Mesenchymal stem cell (in vitro differentiated cells and primary cell): ENCODE measurements at places on chromosomes 12 and 14.

DNA sequence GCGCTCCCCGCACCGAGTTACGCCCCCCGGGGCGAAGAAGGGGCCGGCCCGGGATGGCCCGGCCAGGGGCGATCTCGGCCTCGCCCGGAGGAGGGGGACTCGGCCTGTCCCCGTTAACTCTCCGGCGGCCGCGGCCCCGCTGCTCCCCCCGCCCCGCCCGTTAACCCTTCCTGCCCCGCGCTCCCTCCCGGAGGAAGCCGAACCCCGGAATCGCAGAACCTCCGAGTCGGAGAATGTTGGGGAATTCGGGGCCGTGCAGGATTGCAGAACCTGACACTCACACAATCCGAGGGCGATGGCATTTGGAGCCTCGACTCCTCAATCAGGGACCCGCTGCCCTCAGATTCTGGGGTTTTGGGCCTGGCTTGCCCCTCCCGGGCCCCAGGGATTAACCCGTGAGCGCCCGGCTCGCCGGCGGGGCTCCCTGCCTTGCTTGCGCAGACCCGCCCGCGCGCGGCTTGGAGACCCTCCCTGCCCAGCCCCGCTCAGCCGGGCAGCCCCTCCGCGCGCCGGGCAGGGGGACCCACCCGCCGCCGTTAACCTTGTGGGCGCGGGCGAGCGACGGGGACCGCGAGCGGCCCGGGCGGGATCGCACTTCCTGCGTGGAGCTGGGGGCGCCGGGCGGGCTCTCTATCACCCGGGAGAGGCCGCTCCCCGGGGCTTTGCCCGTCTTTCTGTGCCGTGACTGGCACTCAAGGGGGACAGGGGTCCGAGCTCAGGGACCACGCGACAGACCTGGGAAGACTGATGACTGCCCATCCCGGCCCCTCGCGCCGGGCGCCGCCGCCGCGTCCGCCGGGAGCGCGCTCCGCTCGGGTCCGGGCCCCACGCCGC lies 18.8 kb downstream of the BEGAIN start:
- DNase-seq = no peak

DNA sequence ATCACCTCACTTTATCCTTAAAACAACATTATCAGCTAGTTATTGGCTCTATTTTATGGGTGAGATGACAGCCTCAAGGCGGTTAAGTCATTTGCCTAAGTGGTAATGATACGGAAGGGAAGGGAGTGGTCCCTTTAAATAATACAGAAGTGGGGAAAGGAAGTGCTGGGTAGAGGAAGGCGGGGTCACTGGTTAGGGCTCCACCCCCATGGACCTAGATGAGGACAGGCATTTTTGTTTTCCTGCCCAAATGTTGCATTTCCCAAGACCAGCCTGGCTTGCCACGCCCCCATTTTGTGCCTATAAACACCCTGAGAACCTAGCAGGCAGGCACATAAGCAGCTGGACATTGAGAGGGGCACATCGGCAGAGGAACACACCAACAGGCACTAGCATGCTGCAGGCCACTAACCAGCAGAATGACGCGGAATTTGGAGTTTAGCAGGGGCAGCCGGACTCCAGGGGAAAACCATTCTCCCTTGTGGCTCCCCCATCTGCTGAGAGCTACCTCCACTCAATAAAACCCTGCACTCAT lies 100.9 kb downstream of the EPS8 start:
- DNase-seq = no peak

DNA sequence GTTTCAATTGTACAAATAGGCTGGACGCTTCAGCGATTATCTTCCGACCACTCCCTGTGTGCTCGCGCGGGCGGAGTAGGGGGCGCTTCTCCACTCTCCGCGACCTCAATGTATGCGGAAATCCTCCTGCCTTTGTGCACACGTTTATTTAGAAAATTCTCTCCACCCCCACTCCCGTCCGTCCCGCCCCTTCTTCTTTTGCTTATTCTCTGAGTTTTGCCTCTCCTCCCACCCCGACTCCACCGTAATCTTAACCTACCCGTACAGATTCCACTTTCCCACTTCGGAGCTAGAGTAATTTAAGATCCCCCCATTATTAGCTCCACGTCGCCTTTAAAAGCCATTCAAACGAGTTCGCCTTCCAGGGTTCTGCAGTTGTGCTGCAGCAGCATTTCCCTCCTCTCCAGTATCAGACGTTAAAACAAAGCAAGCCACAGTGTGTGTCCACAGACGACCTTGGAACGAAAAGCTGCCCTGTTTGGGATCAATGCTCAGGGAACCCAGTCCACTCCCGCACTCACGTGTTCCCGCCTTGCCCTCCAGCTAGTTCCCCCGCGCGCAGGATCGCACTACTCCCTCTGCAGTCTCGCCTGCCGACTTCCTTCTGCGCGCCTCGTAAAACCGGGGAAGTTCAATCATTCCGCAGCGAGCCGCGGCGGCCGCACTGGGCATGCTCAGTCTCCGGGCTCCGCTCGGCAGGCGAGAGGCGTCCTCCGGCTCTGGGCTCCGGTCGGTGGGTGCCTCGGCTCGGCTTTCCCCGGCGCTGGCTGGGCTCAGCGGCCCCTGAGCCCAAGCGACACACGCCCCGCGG lies at the start of gene ANO6:
ANO6 (plus strand) TSS at position 677 of the 811 bp plus-strand sequence. CDS start 227 bp downstream, outside the sequence.
- DNase-seq = peak; percentile 94

- peak; percentile 34 for DNase-seq
Measured at GRCh38 chr12:92619730-92620684, 82.8 kb upstream of the PLEKHG7 start.

- DNase-seq = peak; percentile 17
Measured at GRCh38 chr14:66403183-66403582, 83.0 kb upstream of the CCDC196 start.

- DNase-seq = no peak
Measured at GRCh38 chr12:110165540-110166159, 41.5 kb downstream of the IFT81 start.

GRCh38 chr12:54138219-54138618 lies 50.6 kb downstream of the SMUG1 start:
- no peak for DNase-seq

DNA sequence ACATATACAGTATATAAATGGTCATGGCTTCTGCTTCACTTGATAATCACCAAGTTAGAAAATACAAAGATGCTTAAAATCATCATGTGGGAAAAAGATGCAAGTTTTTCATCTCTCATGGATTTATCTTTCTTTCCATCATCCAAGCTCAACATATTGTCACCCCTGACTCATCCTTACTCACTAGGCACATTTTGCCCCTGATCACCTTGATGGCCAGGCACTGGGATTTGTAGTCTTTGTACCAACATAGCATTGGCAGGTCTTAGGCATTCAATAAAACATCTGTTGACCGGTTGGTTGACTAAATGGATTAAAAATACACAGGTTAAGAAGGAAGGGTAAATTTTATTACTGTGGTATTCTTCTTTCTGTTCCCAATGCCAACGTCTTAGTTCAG lies 28.1 kb downstream of the KLHDC2 start:
- no peak for DNase-seq

DNA sequence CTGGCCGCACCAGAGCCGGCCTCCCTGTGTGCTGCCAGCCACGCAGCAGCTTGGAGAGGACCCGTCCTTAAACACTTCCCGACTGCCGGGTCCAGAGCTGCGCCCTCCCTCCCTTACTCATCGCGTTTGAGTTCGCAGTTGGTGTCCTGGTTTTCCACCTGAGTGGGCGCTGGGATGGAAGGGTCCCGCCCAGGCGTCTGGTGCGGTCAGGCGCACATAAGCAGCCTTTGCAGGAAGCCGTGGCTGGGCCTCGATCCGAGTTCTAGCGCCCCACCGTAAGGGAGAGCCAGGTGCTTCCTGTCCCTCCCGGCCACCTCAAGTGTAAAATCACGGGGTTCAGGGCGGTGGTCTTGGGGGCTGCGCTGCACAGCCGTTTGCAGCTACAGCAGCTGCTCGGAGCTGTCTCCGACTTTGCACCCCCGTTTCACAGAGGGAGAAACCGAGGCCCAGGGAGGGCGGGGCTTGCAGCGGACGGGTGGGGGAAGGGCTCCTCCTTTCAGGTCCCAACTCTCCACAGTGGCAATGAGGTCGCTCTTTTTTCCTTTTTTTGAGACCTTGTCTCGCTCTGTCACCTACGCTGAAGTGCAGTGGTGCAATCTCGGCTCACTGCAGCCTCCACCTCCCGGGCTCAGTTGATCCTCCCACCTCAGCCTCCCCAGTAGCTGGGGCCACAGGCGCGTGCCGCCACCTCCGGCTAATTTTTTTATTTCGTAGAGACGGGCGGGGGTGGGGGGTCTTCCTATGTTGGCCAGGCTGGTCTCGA lies 51.3 kb downstream of the LRCOL1 start:
- no peak for DNase-seq

- no peak for DNase-seq
Measured at GRCh38 chr14:104486222-104486923, 93.2 kb upstream of the C14orf180 start.

DNA sequence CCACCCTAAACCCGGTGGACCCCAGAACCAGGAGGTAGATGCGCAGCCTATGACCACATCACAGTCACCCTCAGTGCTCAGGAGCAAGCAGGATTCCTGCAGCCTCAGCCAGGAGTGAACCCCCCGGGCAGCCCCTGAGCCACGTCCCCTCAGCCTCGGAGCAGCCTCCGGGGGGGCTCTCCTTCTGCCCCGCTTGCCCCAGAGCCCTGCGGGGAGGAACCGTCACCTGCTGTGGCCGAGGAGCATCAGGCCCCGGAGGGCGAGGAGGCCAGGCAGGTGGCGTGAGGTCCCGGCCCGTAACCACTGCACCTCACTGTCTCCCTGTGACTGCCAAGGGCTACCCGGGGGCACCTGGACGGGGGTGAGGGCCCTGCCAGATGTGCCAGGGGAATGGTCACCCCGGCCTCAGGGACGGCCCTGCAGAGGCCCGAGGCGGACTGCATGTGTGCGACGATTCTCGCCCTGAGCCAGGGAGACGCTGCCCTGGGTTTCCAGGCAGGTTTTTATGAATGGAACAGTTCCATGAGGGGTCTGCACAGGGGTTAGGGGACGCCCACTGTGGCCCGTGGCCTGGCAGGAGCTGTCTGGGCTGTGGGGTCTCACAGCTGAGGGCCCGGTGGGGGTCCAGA lies 58.6 kb downstream of the FBRSL1 start:
- no peak for DNase-seq

GRCh38 chr12:71688961-71689570 lies 3.2 kb downstream of the TMEM19 start:
- DNase-seq = no peak

- DNase-seq = no peak
Measured at GRCh38 chr12:24643120-24644119, 305.5 kb downstream of the BCAT1 start.
